GM12878 (cell line): ENCODE measurements at places on chromosomes 6 and 20.

DNA sequence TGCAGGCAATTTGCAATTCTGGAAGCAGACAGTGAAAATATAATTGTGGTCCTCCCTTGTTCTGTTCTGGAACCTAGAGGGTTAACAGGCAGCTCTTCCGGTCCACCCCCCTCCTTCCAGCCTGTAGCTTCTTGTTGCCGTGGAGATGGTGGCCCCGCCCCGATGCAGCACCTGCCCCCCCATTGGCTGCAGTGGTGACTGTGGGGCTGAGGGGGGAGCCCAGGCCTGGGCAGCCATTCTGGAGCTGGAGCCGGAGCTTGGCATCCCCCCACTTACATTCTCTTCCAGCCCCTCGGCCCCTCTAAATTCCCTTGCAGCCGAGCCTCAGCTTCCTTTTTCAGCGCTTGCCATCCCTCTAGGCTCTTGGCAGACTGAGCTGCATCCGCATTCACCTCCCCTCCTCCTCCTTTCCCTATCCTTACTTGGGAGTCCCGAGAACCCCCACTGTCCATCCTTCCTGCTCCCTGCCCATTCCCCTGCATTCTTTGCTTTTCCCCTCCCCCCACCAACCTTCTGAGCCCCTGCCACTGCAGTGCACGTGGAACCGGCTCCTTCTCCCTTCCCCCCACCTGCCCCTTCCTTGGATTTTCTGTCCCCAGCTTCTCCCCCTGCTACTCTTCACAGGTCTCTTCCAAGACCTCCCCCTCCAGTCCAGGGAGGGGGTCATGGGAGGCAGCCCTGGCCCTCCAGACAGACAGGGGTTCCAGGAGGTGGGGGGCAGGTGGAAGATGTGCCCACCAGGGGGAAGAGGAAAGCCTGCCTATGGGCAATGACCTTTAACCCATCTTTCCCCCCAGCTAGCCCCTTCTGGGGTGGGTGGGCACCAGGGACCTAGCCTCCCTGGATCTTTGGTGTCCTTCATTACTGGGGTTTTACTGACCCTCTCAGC is 11.4 kb downstream of the SYNGAP1 start:
- no peak for DNase-seq

DNA sequence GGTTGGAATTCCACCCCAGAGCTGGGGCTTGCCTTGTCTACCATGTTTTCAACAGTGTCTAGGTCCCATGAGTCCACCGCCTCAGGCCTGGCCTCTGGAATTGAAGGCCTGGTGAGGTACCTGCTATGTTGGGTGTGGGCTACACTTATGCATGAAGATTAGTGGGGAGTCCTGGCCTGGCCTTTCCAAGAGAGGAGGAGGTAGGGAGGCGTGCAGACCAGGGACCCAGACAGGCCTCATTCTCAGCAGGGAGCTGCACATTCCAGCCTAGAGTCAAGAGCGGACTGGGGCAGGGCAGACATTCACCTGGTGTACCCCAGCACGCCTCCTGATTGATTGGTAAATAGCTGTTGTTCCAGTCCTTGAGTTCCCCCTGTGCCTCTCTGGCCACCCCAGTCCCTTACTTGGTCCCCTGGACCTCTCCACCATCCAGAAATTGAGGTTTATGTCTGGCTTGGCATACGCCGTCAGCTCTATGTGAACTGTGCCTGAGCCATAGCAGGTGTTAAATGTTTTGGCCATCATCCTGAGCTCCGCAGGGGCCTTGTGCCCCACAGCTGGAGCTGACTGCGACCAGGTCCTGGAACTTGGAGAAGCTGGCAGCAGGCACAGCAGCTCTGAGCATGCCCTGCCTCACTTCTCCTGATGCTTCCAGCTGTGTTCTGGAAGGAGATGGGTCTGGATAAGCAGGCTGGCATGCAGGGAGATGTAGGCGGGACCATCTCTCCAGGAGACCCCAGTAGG is 8.2 kb upstream of the VEGFA start:
- no peak for DNase-seq

- no peak for DNase-seq
Observed at GRCh38 chr6:161486361-161487216, 212.7 kb upstream of the AGPAT4 start.

DNA sequence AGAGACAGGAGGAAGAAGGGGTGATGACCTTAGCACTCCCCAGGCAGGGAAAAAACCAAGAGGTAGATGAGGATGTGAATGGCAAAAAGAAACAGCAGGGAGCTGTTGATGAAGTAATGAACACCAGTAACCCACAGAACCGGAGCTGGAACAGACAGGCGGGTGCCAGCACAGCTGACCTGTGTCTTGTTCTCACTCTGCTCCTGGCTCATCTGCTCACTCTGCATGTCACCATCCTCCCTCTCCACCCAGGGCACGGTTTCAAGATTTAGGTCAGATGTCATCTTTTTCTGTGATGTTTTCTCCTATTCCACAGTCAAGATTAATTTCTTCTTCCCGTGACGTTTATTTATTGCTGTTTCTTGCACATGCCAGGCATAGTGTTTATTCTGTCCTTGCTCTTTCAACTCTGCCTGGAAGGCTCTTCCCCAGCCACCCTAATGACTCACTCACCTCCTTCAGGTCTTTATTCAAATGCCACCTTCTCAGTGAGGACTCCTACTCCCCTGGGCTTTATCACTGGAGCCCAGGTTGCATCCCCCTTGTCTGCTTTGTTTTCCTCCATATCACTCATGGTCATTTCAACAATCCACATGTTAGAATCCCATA is 164.5 kb upstream of the HDAC2 start:
- DNase-seq, result no peak

- no peak for DNase-seq
Observed at GRCh38 chr6:34514593-34515472, 41.3 kb downstream of the SPDEF start.

GRCh38 chr6:9335431-9335830 is 900.1 kb upstream of the SLC35B3 start:
- no peak for DNase-seq

DNA sequence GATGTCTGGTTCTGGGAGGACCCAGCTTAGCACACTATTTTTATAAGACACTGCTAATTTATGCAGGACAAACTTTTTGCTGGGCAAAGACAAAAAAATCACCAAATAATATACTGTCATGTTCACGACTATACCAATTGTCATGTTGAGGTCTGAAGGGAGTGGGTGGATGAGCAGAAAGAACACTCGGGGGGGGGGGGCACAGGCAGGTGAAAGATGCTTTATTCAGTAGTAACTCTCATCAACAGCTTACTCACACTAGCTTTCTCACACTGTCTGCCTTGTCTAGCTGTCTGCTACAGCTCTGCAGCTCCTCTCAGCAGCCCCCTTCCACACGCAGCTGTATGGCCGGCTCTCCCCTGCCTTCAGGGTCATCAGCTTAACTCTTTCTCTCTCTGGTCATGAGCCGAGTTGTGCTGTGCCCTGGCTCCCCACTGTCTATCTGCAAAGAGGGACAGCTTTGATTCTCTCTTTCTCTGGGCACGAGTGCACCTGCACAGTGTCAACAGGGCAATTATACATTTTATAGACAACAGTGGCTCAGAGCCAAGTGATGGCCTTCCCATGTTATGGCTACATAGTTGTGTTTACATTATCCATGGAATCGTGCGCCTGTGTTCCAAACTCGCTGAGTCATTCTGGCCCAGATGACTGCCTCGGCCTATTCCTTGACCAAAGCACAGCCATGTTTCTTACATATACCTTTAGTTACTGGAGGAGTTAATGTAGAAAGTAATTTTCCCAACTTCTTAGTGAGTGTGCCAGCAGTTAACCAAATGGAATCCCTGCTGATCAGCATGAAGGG is 187.7 kb upstream of the PRSS16 start:
- DNase-seq, result no peak

DNA sequence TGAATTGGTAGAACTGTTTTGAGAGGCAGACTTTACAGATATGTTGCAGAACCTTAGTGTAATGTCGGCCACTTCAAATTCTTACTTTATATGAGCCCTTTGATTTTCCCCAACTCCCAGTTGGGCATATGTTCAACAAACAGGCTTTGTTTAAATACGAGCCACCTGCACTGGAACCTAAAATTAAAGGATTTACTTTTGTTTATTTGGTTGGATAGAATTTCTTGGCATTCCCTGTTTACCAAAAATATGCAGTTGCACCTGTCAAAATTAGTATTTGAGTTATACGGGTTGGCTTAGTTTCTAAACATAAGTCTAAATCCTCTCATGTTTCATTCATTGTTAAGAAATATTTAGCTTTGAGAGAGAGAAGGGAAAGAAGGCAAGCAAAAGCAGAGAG is 2.4 kb upstream of the GLYATL3 start:
- DNase-seq, result no peak

GRCh38 chr6:125041740-125042459 is 79.7 kb downstream of the RNF217 start:
- no peak for DNase-seq
